ENCODE measurements at places on chromosomes 7 and 10.
A peak's percentile ranks its signal among the peaks of the same experiment; 100 is the strongest.

GRCh38 chr10:130109796-130110245, 809 bp downstream of the C10orf143 start:
- peak; percentile 65 for DNase-seq

- no peak for DNase-seq
These were observed 32.2 kb downstream of the DNAJB12 start for GRCh38 chr10:72322280-72323058.

- DNase-seq, result peak; percentile 23
These were observed 188.5 kb downstream of the JAZF1 start for GRCh38 chr7:27992097-27992496.

- DNase-seq, result no peak
These were observed 49.5 kb downstream of the PRR15 start for GRCh38 chr7:29613100-29613499.

DNA sequence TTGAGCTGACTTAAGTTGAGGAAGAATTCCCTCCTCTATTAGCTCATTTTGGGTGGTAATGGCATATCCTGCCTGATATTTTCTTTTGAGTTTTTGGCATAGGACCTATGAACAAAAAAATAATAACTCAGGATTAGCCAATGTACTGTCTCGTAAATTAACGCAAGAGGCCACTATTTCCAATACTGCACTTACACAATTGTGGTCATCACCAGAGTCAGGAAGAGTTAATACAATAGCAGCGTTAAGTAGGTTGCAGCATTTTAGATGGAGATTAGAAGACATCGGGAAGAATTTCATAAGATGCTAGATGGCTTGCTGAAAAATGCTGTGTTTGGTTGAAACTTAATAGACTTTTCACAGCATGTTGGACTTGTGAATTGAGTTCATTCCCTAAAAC, 36.4 kb downstream of the ANTXRL start:
- no peak for DNase-seq

GRCh38 chr7:455110-455928, 64.3 kb downstream of the PDGFA start:
- no peak for DNase-seq

- DNase-seq, result no peak
These were observed 765 bp downstream of the SLC25A40 start for GRCh38 chr7:87875151-87876039.

DNA sequence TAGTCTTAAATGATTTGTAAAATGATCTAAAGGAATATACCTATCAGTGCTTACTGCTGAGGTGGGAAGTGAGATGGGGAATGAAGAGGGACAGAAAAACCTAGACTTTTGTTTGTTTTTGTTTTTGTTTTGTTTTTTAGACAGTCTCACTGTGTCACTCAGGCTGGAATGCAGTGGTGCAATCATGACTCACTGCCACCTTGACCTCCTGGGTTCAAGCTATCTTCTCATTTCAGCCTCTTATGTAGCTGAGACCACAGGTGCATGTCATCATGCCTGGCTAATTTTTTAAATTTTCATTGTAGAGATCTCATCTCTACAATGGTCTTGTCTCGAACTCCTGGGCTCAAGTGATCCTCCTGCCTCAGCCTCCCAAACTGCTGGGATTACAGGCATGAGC, 116.4 kb upstream of the SEM1 start:
- no peak for DNase-seq

- peak; percentile 82 for DNase-seq
These were observed at the start of gene EPHB4 for GRCh38 chr7:100827330-100828226. TSS of gene EPHB4 (minus strand) at chr7:100827523. CDS start at chr7:100827030, 493 bp downstream.

DNA sequence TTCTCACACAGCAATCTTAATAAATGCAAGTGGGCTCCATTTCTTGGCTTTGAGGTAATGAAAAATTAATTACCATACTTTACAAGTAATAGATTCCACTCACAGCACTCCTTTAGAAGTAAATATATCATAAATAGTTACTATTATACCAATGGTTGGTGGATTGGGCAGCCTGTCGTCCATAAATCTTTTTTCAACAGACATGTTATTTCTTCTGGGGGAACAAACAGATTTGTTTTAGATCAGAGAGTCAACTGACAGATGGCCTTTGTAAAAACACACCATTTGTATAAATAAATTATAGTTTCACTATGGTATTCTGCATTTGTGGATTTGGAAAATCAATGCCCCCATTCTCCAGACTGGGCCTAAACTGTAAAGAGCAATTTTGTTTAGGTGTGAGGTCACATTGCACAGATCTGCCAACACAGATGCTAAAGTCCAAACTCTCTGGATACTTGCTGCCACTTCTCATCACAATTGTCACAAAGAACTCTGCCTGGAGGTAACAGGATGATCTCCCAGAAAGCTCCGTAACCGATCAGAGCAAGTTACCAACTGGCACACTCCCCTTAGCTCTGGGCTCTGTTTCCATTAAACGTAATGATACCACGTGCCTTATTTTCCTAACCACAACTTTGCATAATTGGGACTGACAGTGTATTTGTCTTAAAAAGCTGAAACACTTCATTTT, 4.5 kb upstream of the MACROH2A2 start:
- no peak for DNase-seq
